NCI-H524 (cell line): ENCODE measurements at places on chromosomes 7 and 10.

- no peak for DNase-seq
These were observed 557.5 kb upstream of the PCDH15 start for GRCh38 chr10:55358539-55358938.

DNA sequence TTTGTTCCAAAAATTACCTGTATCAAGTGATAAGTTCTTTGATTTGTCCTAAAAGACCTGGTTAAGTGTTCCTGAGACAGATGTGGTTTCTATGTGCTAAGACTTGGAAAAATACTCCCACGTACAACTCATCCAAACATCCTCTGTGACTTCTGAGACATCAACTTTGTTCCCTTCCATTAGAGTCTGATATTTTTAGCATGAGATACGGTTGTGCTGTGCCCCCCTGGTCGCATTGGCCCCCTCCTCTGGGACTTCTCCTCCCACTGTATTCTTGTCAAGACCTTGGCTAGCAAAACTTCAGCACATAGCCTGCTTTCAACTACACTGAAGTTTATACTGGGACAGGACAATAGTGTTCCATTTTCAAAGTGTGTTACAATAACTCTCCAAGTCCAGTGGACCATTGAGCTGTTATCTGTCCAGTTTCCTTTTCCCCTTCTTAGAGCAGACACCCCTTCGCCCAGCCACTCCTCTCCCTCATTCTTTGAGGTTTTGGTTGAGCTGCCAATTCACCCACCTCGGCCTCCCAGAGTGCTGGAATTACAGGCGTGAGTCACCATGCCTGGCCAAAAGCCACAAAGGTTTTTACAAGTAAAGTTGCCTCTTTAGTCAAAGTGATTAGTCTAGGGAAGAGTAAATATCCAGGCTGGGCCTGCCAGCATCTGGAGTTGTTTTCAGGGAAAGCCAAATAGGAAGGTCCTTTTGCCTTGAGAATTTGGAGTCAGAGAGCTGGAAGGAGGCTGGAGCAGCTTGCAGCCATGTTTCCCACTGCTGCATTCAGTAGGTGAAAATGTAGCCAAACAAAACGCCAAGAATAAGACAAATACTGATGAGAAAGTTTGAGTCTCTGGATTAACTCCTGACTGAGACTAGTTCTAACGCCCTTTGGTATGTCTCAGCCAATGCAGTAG lies 17.8 kb upstream of the PDLIM1 start:
- no peak for DNase-seq

GRCh38 chr10:110504111-110504735 lies 6.5 kb downstream of the DUSP5 start:
- no peak for DNase-seq

- no peak for DNase-seq
These were observed 406 bp downstream of the SYNPO2L start for GRCh38 chr10:73655257-73655989.

DNA sequence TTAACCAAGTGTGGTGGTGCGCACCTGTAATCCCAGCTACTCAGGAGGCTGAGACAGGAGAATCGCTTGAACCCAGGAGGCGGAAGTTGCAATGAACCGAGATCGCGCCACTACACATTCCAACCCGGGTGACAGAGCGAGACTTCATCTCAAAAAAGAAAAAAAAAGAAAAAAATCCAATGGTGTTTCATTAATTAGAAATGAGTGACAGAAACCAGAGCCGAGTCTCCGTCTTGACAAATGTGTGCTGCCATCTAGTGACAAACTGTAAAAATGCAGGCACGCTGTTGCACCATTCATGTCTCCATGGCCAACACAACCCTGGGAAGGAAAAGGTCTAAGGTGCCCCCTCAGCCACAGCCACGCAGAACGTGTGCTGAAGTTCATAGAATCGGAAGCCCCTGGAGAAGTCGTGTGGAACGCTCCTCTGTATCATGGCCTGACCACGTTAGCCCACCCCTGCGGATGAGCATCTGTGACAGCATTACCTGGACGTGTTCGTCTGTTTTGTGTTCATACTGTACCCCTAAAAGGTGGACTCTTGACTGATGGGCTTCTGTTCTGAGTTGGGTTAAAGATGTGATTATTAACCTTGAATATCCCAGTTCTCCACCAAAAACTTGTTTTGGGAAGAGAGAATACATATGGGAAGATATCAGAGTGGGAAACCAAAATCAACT lies 94.9 kb downstream of the LYZL2 start:
- no peak for DNase-seq

- no peak for DNase-seq
These were observed 437 bp upstream of the CFAP69 start for GRCh38 chr7:90244565-90244908.

DNA sequence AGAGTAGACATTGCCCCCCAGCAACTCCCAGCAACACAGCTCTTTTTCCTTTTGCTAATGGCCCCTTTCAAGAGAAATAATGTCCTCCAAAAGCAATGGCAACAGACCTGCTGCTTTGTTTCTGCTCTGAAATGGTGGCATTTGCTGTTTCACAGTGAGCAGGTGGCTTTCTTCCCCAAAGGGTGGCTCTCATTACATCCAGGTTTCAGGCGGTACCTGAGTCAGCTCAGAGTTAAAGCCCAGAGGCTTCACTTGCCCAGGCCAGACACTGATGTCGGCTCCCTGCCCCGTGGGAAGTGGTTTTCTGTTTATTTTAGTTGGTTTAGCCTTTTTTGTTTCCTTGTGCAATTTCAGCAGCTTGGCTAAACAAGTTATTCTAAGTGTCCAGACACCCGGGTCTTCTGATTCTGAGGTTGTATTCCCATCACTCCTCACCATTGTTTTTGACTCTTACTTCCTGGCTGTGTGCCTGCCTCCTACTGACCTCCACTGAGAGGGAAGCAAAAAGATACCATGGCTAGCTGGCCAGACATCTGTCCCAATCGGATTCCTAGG lies 7.8 kb upstream of the ATOH7 start:
- no peak for DNase-seq

- no peak for DNase-seq
These were observed 228.6 kb downstream of the ELFN1 start for GRCh38 chr7:1898628-1899185.

- DNase-seq = no peak
These were observed 4.7 kb downstream of the ZNF488 start for GRCh38 chr10:47379445-47379785.

- DNase-seq = no peak
These were observed 282.1 kb downstream of the CCDC3 start for GRCh38 chr10:12719365-12719764.

GRCh38 chr7:155799514-155799913 lies 12.7 kb downstream of the SHH start:
- DNase-seq = no peak

DNA sequence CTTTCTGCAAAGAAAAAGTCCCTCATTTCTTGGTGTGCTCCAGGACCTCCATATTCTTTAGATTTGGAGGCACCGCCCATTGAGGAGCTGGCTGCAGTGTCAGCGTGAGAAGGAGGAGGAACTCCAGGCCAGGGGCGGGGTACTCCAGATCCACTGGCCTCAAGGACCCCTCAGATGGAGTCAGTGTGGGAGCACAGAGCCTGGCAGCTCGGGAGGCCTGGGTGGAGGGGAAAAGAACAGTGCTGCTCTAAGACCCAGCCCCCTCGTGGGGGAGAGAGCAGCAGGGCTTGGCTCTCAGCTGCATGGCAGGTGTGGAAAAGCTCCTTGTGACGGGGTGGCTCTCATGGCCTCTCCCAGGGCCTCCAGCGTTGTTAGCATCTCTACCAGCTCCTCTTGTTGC lies 70.5 kb downstream of the ITGB1 start:
- no peak for DNase-seq

DNA sequence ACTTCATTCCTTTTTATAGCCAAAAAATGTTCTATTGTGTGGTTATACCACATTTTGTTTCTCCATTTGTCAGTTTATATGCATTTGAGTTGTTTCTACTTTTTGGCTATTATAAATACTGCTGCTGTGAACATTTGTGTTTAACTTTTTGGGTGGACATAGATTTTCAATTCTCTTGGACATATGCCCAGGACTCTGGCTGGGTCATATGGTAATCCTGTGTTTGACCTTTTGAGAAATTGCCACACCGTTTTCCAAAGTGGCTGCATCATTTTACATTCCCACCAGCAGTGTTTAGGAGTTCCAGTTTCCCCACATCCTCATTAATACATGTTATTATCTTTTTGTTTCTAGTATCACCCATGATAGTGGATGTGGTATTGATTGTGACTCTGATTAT lies 39.4 kb downstream of the CSGALNACT2 start:
- DNase-seq = no peak

- DNase-seq = no peak
These were observed 12.3 kb upstream of the ADRB1 start for GRCh38 chr10:114031073-114031972.

DNA sequence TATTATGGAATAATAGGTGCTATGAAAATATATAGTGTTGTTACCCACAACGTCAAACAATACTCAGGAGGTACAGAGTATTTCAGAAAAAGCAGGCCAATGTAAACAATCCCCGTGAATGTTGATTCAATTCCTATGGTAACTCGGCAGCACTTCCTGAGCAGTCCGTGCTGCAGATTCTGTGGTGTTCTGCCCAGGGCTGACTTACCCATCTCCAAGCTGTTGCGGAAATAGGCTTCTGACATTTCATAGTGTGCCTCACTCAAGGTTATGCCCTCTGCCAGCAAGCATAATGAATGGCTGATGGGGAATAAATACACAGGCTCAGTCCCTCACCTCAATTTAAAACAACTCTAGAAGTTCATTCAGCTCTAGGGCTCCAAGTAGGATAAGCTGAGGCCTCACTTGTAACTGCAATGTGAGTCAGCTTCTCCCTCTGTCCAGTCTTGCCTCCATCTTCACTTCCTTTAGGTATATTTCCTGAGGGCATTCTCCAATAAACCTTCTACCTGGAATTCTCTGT lies 177.6 kb downstream of the GNAI1 start:
- no peak for DNase-seq

DNA sequence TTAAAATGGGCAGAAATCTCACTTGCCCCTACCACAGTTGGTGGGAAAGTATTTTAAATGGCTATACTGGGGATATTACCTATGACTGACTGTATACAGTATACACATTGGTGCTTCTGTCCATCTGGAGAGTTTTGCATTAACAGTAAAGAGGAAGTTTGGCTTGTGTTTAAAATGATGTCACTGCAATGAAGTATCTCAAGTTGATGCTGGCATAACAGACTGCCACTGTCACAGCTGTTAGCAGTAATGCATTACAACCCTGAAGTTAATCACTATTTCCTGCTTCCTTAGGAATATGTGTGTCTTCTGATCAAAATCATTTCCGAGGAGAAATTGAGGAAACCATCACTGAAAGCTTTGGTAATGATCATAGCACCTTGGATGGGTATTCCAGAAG lies 1.9 kb downstream of the DKK1 start:
- DNase-seq = no peak

- peak; percentile 89 for DNase-seq
These were observed 82.0 kb downstream of the VWC2 start for GRCh38 chr7:49855281-49855980.

DNA sequence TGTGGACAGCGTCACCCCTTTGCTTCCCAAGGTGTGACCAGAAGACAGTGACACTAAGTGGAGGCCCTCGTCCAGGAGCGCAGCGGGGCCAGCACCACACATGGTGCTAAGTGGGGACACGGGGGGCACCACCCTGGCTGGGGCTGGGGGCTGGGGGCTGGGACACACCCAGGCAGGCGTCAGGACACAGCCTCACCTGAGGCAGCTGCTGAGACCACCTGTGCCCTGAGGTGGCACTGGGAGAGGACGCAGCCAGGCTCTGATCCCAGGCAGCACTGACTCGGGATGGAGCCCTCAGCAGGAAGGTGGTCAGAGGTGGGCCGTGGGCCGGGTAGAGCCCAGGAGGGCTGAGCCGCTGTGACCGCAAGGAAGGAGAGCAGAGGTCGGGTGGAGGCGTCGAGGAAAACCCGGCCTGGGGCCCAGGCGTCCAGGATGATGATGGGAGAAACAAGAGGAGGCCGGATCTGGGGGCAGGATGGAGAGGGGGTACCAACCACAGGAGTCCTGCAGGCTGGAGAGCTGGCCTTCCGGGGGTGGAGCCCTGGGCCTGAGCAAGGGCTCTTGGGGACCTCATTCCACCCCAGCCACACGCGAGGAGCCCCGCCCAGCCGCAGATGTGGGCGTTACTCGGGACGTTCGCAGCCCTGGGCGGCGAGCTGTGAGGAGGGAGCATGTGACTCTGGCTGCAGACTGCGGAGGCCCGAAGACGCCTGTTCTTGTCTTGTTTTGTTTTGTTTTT lies 22.5 kb downstream of the LRRC27 start:
- no peak for DNase-seq

GRCh38 chr7:36441344-36442022 lies 51.8 kb downstream of the ANLN start:
- peak; percentile 63 for DNase-seq

DNA sequence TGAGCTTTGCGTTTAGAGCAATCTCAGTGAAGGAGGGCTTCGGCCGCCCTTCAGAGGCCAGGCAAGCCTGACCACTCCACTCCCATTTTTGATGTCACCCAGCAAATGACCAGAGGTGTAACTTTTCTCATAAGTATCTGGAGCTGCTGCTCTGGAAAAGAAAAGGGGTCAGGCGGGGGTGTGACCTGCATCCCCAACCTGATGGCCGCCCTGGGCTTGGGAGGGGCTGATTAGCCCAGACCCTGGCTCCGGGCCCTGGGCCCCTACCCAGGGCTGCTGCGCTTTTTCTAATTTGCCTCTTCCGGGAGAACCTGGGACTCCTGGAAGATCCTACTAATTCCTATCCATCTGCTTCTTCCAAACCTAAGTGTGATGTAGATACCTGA lies 9.6 kb upstream of the EBF3 start:
- DNase-seq = no peak

- no peak for DNase-seq
These were observed 2.7 kb upstream of the C7orf25 start for GRCh38 chr7:42914421-42915045.

DNA sequence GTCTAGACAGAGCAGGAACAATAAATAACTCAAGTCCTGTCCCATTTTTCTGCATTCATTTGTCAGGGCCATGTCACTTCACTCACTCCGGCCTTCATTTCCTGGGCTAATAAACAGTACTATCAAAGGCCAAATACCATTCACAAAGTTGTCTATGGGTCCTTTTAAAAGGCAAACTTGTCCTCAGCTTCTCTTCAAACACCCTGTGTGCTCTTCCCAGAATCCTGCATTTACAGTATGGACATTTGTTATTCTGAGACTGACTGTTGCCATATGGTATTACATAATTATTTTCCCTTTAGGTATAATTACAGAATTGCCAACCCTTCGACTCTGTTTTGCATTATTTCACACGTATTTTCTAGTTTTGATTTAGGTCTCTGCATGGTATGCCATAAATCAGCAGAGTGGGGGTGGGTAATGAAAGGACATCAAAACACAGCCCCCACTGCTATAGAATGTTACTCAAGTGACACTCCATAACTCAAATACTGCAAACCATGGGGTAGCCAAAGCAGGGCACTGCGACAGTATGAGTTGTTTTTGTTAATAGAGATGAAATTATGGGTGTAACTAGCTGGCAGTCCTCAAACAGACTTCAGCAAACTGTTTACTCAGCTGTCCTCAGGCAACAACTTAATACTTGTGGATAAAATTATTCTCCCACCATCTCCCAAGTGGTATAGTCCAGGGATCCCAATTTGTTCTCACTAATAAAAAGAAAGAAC lies 183.7 kb downstream of the TRIL start:
- DNase-seq = no peak
